ENCODE measurements at places on chromosomes 1 and 21.

DNA sequence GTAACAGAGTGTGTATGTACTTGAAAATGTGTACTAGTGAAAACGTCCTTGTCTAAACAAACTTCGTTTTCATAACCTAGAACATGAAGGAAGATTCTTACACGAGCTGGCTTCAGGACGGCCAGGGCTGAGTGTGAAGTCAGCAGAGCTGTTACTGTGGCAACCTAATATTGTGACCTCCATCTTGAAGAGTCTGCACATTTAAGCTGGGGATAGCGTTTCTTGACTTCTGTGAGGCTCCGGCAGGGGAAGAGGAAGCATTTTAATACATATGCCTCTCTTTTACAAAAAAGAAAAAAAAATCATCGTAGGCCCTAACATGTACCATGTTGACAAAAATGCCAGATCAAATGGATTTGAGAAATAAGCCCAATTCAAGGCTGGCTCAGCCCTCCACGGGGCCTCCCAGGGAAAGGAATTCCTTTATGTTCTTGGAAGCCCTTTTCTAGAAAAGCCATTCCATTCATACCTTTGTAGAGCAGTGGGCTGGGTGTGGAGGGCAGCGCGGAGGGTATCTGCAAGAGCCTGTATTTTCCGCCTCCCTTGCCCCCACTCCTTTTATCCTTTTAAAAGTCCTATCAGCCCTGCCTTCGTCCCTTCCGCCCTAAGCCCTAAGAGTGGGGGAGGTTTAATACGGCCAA is 51.1 kb downstream of the SIM2 start:
- no peak for DNase-seq

DNA sequence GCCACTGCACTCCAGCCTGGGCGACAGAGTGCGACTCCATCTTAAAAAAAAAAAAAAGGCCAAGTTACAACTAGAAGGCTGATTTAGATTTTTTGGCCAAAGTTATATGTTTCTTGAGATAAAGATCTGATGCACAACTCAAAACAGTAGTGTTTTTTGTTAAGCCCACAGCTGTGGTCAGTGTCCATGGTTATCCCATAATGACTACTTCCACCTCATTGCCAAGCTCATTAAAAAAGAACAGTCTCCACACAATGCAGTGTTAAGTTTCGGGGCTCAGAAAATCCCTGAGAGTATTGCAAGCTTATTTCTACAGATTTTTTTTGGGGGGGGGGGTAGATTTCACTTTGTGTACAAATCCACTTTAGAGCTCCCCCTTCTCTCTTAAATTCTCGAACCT is 120.5 kb downstream of the RUNX1 start:
- DNase-seq: no peak

- DNase-seq: no peak
These were observed 22.2 kb downstream of the SGIP1 start for GRCh38 chr1:66556161-66556611.

GRCh38 chr1:2188336-2188735 is 6.2 kb downstream of the FAAP20 start:
- DNase-seq: no peak

DNA sequence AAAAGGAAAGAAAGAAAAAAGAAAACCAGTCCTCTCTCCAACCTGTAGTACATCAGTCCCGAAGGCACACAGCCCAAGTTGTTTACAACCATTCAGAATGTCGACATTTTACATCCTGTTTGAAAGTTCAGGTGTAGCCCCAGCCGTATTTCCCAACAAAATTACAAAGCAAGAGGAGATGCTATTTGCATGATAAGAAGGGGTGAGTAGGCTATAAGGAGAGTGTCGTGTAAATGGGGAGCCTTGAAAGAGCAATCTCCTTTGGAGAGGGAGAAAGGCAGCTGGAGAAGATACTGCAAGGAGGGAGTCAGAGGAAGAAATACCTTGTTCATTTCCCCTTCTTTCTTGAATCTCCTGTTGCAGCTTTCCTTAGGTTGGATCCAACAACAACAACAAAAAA is 35.5 kb upstream of the DENND1B start:
- no peak for DNase-seq

DNA sequence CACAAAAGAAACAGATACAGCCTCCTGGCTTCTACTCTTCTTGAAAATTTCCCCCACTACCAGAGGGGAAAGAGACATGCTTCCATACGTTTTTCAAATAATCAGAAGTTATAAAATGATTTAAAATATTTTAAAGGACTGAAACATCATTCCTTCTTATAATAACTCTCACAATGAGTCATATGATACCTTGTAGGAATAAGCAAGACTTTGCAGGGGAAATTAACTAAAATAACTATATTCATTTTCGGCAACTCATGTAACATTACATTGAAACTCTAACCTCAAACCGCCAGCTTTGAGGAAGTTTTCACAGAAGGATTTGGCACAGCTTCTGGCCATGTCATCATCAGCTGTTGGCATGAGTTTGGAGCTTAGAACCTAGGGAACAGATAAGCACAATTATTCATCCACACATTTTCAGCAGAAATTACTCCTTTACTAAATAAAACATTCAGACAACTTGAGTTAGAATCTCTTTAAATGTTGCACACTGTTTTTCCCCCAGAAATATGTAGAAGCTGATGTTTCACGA is 85.9 kb downstream of the USP24 start:
- DNase-seq: no peak

DNA sequence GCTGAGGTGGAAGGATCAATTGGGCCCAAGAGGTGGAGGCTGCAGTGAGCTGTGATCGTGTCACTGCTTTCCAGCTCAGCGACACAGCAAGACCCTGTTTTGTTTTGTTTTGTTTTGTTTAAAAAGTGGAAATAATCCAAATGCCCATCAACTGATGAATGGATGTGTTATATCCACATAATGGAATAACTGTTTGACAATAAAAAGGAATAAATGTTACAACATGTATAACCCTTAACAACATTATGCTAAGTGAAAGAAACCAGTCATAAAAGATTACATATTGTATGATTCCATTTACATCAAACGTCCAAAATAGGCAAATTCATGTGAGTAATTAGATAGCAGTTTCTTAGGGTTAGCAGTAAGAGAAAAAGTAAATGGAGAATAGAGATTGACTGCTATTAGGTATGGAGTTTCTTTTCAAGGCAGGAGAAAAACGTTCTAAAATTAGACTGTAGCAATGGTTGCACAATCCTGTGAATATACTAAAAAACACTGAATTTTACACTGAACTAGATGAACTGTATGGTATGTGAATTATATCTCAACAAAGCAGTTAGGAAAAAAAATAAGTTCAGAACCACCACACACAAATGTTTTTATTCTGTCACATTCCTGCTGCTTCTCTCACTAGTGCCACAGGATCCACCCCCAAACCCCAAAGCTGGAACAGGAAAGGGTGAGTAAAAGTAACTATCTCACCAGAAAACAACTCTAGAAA is 15.7 kb downstream of the FOXJ3 start:
- DNase-seq: peak; percentile 30

- no peak for DNase-seq
These were observed 873.4 kb upstream of the ADAMTS5 start for GRCh38 chr21:27840262-27840661.

DNA sequence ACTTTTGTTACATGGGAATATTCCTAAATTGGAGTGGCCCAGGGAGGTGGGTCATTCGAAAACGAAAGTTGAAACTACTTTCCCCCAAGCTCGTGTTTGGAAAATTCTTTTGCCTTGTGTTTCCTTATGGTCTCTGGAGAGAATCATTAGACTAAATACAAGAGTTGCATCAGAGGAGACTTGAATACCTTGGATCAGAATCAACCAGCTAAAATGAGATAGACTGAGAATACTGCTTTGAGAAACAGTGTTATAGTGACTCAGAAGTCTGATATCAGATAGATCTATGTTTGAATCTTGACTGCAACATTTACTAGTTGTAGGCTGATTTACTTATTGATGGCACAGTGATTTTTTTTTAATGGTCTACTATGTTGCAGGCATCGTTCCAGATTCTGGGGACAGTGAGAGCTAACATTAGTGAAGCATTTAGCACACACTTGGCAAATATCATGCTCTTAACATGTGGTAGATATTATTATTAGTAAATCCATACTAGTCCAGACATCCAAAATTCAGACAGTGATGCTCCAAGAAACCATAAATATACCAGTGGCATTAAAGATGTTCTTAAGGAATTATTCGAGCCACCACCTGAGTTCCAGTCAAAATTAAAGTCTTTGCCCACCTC is 12.9 kb upstream of the ACTN2 start:
- DNase-seq: no peak

- DNase-seq: no peak
These were observed 311.7 kb upstream of the LRRC7 start for GRCh38 chr1:69256036-69256435.

GRCh38 chr1:16318555-16318954 is 33.7 kb downstream of the FBXO42 start:
- DNase-seq: peak; percentile 13

- no peak for DNase-seq
These were observed 473.1 kb downstream of the ADGRL2 start for GRCh38 chr1:82273816-82274215.

DNA sequence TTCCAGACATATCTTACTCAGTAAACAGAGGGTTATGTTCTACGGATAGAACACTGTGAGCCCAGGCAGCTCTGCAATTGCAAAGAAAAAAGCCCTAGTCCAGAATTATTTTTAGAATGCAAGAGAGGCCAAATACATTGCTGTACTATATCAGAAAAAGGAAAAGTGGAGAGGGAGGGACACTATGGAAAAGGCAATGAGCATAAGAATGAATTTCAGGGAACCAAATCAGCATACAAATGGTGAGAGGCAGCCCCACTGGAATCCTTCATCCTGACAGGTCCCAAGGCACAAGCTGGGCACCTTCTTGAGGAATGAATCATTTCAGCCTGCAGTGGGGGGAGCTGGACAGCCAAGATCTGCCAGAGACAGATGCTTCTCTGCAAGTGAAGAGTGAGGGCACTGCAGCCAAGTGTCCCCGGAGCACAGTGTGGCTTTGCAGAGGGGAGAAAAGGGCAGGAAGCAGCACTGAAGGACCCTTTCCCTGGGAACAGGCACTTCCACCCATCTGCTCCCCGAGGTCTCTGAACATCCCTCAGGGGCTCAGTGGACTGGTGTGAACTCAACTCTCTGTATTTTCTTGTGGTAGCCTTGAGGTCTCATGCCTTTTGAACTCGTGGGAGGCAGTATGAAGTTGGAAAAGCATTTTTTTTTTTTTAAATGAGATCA is 115.6 kb downstream of the XCL2 start:
- DNase-seq: no peak

GRCh38 chr1:147822292-147822691 is 61.9 kb upstream of the GJA5 start:
- no peak for DNase-seq

DNA sequence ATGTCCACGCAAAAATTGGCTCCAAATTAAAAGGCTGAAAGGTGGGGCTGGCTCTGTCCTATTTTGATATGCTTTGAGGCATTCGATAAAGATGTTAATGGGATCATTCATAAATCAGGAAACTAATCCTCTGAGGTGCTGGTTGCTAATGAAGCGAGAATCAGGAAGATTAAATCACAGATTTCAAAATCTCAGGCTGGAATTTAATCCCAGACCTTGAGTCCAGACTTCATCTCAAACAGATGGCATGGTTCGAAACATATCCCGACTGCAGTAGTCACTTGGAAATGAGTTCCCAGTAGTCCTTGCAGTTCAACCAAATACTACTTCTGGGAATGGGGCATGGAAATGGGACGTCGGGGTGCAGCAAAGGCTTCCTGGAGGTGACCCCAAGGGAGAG is 4.5 kb upstream of the KLF17 start:
- DNase-seq: no peak

DNA sequence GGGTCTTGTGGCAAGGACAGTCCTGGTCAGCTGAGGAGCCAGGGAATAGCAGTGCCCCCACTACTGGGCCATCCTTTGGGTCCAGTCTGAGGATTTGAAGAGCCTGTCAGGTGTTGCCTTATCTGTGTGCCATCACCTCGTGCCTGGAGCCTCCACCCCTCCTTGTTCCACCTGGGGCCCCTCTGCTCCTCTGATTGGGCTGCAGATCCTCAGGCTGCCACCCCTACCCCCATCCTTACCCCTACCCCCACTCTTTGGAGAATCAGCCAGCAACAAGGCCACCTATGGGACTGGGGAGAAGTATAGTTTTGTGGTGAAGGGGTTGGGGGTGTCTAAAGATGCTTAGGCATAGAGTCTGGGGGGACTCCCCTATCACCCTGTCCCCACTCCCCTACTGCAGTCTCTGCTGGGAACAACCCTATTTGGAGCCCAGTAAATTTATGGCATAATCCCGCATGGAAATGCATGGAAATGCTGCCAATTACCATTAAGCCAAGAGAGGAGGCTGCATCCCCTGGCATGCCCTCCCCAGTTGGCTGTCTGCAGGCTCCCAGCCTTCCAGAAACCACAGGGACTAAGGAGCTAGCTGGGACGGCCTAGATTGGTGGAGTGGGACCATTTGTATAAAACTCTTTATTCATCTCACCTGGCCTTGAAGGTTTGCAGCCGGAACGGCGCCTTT is 142.7 kb upstream of the CSF3R start:
- DNase-seq: no peak

- no peak for DNase-seq
These were observed 143.0 kb upstream of the MAGI3 start for GRCh38 chr1:113247355-113247754.

GRCh38 chr1:173269490-173270230 is 62.5 kb upstream of the TNFSF4 start:
- DNase-seq: peak; percentile 82

DNA sequence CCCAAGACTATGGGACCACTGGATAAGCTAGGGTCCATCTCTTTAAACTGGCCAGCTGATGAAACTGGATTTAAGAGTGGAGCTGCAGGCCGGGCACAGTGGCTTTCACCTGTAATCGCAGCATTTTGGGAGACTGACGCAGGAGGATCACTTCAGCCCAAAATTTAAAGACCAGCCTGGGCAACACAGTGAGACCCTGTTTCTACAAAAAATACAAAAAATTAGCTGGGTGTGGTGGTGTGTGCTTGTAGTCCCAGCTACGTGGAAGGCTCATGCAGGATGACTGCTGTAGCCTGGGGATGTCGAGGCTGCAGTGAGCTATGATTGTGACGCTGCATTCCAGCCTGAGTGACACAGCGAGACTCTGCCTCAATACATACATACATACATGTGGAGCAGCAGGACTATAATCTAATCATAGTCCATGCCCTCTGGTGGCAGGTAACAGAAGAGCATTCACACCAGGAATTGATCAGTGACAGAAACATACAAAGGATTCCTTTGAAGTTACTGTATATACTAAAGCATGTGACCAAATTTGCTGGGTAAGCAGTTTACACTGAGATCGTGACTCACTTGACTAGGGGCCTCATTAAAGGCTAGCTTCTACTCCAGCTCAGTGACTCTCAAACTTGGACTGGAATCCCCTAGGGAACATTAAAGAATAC is 101.5 kb upstream of the SLFNL1 start:
- DNase-seq: peak; percentile 68

- DNase-seq: peak; percentile 92
These were observed 64.5 kb upstream of the SLC44A3 start for GRCh38 chr1:94755675-94756074.

- no peak for DNase-seq
These were observed 39.5 kb downstream of the LRRC8B start for GRCh38 chr1:89563957-89564604.

DNA sequence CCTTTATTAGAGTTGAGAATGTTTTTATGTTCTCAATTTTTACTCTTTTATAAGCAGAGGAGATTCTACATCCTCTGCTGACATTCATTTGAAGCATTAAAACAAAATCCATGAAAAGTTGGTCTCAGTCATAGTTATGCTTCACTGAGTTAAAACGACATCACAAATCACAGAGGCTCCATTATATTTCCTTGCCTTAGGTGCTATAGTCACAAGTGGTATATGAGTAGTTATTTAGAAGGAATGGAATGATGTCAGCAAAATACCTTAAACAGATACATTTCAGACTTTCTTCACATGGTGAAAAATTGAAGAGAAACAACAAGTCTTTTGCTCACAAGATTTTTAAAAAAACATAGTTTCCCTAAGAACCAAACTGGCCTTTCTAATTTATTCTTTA is 11.7 kb upstream of the METTL13 start:
- no peak for DNase-seq

Measured in GM04504 (cell line).